Skin of body (tissue), 3 donors: ENCODE measurements at places on chromosomes 2 and 18. TPM values are rescaled to one million over a fixed set of nuclear protein-coding genes. Genes with fewer than 3 reads are reported as not detected.

DNA sequence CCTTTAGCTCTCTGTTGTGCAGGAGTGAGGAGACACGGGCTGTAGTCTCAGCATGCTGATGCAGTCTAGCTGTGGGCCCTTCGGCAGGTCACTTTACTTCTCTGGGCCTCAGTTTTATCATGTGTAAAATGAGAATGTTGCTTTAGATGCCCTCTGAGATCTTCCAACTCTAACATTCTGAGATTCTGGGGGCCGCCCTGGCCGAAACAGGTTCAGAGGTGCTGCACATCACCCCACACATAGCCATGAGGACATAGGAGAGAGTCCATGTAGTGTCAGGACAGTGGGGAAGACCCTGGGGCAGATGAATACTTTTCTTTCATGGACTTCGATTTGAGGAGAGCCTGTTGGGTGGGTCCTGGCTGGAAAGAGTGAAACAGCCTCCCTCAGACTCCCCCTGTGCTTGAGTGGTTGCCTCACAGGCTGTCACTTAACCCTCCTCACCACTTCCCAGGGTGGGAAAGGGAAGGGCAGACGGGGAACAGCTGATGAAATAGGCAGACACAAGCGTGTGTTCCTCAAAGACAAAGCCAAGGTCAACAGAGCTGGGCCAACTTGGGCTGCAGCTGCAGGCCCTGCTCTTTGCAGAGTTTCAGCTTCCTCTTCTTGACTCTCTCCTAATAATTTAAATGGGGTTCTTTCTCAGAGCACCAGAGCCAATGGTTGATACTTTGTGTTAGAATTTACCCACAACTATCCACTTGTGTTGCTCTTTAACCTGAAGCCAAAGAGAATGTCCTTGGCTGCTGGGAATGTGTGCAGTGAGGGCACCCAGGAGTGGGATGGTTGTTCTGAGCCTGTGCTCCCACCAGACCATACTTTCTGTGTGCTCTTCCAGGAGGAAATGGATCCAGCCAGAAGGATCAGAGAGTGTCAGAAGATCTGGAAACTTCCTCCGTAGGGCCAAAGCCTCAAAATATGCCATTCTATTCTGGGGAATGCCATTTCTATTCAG lies 14.7 kb upstream of the MRPL33 start:
- no peak for DNase-seq

Gene ABCG5
- total RNA-seq, result not detected

- DNase-seq, result no peak
These were observed 9.5 kb downstream of the KCMF1 start for GRCh38 chr2:84980263-84980983.

DNA sequence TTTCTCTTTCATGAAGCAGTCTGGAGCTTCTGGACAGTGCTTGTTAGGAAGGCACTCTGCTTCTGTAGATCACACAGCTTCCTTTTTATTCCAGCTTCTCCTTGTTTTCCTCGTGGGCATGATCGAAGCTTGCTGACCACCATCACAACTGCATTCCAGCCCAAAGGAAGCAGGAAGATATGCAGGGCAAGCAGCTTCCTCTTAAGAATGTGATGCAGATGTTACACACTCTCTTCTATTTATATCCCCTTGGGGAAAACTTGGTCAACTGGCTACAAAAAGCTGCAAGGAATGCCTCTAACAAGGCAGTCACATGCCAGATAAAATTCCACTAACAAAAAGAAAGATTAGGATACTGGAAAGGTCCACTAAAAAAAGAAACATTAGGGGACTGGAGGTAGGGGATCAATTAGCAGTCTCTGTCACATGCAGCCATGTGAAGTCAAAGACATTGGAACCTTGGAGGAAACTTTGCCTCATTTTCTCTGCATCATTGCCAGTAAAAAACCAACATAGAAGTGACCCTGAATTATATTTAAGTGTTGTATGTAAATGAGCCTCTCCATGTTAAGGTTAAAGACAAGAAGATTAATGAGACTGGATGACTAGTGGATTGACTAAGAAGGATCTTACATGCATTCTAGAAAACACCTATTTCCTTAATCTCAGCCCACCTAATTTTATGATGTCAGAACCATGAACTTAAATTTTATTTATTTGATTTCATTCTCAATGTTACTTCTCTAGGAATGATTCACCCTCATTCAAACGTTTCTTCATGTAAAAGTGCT lies 98.3 kb downstream of the NAB1 start:
- DNase-seq, result no peak

DNA sequence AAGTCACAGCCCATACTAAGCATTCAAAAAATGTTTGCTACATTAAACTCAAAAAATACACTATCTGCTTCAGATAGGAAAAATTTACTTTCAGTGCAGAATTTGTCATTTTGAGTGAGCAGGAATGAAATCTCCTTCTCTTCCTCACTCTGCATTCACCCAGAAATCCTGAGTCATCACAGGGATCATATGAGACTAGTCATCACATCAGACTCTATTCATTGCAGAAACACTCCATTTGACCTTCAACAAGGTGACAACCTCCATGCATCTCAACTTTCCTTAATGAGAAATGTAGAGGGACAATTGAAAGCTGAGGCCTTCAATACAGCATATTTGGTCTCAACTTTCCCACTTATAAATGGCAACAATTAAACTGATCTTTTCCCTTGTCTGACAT lies 130.4 kb upstream of the CYP26B1 start:
- no peak for DNase-seq

GRCh38 chr2:216539791-216540241 lies 41.2 kb downstream of the RPL37A start:
- no peak for DNase-seq
